ENCODE measurements at places on chromosomes 4 and X.

DNA sequence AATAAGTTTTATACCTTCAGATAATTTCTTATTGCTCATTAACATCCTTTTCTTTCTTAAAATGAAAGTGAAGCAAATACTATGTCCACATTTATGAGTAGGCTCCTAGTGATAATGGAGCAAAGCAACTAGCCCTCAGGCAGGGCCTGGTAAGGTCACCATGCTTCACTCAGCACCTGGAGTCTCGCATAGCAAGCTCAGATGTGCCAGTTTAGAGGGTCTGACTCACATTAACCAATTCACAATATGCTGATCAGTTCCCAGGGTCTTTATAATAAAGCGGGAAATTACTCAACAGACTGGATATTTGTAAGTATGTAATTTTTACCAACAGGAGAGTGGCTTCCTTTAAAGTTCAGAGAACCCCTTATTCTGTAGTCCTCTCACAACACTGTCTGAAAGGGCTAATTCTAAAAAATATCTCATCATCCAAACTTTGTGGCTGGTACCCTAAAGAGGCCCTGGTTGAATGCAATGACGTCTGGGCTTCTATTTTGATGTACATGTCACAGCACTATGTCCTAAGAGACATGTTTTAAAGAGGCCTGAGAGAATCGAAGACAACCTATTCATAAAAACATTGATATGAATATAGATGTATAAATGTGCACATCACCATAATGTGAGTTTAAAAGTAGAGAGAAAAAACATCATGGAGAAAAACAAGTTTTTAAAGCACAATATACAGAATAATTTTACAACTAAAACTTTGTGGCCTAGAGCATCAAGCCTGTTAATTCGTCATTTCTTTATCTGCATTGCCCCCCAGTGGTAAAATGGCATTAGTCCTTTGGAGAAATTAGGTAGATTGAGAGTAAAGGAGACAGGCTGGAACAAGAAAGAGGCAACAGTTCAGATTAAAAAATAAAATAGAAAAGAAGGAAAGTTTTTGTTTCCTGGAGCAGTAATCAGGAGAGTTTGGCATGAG, 44.3 kb downstream of the IL21 start:
- no peak for DNase-seq

GRCh38 chr4:8343262-8343966, 73.9 kb downstream of the HTRA3 start:
- DNase-seq, result no peak

DNA sequence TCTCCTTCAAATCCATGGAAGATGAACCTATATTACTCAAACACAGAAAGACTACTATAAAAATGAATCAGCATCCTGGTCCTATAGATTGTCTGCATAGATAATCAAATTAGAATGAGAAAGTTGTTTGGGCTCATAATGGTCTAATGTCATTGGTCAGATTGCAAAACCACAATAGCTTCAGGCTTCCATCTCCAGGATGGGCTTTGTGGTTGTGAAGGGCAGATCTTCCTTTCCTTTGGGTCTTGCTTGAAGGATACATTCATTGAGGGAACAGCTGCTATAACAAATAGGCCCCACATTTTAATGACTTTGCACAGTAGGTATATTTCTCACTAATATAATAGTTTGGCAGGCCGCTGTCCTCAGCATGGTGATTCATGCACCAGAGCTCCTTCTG, 94.3 kb downstream of the REPS2 start:
- no peak for DNase-seq

- no peak for DNase-seq
These were observed 280.9 kb upstream of the TENM3 start for GRCh38 chr4:181962321-181962720.

DNA sequence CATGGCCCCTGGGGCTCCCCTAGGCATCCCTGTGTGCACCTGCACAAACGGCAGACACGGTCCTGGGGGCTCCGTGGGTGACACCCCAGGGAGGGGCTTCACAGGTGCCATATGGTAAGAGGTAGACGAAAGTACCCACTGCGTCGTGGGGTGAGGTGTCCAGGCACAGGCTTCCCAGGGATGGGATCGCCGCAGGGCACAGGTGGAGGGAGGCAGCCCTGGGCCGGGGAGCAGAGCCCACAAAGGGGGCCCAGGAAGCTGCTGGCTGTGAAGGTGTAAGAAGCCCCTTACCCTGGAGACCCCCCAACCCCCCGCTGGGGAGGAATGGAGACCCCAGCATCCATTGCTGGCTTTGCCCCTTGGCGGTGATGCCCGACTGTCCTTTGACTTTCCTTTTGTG, 10.9 kb downstream of the SH3TC1 start:
- no peak for DNase-seq

DNA sequence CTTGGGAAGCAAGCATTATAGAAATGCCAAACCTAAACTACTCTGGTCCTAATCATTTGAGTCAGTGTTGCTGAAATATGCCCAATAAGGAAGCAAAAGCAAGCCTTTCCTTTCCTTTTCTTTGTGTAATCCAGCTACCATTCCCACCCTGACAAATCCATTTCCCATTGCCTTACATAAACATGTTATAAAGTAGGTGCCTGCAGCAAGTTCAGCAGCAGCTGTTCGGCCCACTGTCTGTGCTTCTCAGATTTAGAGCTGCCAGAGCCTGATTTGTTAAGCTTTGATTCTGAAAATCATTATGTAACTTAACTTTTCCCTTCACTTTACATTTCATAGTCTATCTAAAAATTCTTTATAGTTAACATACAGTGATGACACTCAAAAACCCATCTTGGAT, 148.6 kb downstream of the EPHA5 start:
- DNase-seq, result no peak

GRCh38 chr4:181807771-181808170, 435.4 kb upstream of the TENM3 start:
- DNase-seq, result no peak

GRCh38 chr4:78297116-78297800, 240.1 kb downstream of the FRAS1 start:
- DNase-seq, result no peak

GRCh38 chr4:79227860-79228259, 98.0 kb downstream of the NAA11 start:
- no peak for DNase-seq

GRCh38 chr4:108034565-108034964, 44.9 kb downstream of the HADH start:
- no peak for DNase-seq

DNA sequence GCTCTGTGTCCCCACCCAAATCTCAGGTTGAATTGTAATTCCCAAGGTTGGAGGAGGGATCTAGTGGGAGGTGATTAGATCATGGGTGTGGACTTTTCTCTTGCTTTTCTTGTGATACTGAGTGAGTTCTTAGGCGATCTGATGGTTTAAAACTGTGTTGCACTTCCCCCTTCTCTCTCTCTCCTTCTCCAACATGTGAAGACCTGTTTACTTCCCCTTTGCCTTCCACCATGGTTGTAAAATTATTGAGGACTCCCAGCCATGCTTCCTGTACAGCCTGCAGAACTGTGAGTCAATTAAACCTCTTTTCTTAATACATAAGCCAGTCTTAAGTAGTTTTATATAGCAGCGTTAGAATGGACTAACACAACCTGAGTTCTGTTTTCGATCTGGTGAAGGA, 738.2 kb downstream of the ARAP2 start:
- DNase-seq, result no peak

DNA sequence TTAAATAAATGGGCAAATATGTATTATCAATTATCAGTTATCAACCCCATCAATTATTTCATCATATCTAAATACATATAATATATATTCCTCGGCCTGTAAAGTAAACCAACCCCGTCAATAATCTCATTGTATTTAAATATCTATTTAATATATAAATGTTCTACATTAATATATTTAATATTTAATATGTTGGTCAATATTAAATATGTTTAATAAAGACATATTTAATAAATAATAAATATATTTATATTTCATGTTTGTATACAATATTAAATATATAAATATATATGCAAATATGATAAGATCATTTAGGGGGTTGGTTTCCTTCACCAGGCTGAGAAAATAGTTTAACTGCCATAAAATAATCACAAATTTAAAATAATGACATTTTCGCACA, 6.4 kb upstream of the TMEM144 start:
- no peak for DNase-seq

DNA sequence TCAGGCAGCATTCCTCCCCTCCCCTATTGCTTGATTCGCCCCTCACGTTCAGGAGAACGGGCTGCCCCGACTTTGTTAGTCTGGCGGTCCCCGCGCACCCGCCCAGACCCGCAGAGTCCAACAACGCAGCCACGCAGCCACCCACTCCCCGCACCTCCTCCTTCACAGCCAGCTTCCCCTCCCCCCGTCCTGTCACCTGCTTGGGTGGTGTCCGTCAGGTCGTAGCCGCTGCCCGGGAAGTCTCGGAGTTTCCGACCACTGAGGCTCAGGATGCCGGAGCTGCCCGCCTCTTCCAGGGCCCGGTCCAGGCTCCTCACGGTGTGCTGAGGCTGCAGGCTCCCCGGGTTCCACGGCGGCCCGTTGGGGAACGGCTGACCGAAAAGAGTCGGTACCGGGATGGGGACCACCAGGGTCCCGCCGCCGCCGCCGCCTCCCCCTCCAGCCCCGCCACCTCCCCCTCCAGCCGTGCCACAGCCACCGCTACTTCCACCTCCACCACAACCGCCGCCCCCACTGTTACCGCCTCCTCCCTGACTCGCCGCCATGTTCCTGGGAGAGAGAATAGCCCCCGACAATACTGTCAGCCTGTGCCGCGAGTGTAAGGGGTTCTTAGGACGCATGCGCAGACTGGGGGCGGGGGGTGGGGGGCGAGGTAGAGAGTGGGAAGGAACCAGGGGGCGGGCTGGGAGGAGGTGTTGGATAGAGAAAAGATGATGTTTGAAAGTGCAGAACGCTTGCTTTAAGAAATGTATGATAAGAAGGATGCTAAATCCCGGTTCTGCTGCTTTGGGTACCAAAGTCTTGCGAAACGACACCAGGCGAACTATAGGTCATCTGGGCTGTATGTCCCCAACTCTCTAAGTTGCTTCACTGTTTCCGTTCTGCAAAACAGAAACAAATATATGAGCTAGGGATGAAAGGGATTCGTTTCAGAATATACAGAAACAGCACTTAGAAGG, at the start of gene LRCH2:
LRCH2 (minus strand) TSS at position 600 of the 959 bp plus-strand sequence; CDS start at position 545, 55 bp downstream.
- DNase-seq, result no peak

- no peak for DNase-seq
These were observed 13.5 kb downstream of the HERC3 start for GRCh38 chr4:88605736-88606135.

GRCh38 chrX:45748369-45748774, 547.7 kb upstream of the DIPK2B start:
- DNase-seq, result no peak

- DNase-seq, result no peak
These were observed 41.2 kb downstream of the ATP10D start for GRCh38 chr4:47526281-47526680.

DNA sequence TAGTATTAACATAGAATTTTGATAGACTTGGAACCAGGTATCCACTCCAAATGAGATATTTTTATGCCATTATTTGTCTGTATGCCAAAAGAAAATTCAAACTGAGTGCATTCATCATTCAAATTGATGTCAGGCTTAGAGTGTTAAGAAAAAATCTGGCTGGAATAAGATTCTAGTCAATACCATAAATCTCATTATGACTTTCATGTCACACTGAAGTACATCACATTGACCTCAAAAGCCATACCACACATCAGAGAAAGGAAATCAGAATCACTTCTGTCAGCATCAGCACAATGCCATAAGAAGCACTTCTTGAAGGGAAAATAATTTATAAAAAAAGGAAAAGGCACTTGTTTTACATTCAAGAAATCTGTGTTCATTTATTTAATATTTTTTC, 119.0 kb upstream of the BMP3 start:
- DNase-seq, result no peak

DNA sequence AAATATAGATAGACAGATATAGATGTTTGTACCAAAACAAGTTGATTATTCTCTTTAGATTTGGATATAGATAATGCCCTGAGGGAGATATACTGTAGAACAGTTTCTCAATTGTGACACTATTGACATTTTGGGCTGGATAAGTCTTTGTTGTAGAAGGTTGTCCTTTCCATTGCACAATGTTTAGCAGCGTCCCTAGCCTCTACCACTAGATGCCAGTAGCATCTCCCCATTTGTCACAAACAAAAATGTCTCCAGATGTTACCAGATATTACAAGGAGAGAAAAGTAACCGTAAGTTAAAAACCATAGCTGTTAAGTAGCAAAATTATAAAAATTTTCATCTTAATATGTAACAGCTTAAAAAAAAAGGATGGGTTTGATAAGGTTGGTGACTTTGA, 2595.3 kb downstream of the ARAP2 start:
- DNase-seq, result peak; percentile 17

- no peak for DNase-seq
These were observed 56.3 kb downstream of the ATP8A1 start for GRCh38 chr4:42600578-42600977.

DNA sequence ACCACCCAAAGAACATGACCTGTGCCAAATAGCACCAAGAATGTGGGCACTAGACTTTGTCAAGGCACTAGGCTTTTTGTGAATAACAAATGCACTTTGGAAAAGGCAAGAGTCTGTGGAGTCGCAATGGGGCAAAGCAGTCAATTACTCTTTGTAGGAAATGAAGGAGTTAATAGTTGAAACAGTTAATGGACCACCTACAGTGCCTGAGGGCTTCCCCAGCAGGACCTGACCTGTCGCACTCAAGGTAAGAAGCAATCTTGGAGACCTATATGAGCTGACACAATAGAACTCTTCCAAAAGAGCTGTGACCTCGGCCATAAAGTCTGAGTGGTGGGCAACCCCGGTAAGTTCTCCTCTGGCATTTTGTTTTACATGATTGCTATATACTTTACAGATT, 49.2 kb upstream of the CAPN6 start:
- no peak for DNase-seq

DNA sequence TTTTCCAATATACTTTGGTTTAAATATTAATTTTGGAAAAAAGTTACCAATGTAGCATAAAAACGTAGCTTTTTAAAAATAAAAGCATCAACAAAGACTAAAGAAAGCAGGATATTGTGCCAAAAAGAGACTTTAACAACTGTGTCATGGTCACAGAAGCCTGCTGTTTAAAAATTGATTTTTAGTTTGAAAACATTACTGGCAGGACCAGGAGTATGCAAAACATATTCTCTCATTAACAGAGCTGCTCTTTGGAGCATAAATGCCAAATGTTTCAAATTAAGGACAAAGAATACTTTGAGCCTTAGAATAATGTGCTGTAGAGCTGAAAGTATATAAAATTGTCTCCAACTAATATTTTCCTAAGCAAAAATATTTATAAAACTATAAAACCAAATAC, 279.0 kb downstream of the ARAP2 start:
- DNase-seq, result no peak

- DNase-seq, result no peak
These were observed 60.9 kb upstream of the IBSP start for GRCh38 chr4:87738483-87738882.
